ENCODE measurements at places on chromosomes 7 and 10.

- DNase-seq = peak; percentile 56
Measured at GRCh38 chr10:3850999-3851937, 66.3 kb upstream of the KLF6 start.

DNA sequence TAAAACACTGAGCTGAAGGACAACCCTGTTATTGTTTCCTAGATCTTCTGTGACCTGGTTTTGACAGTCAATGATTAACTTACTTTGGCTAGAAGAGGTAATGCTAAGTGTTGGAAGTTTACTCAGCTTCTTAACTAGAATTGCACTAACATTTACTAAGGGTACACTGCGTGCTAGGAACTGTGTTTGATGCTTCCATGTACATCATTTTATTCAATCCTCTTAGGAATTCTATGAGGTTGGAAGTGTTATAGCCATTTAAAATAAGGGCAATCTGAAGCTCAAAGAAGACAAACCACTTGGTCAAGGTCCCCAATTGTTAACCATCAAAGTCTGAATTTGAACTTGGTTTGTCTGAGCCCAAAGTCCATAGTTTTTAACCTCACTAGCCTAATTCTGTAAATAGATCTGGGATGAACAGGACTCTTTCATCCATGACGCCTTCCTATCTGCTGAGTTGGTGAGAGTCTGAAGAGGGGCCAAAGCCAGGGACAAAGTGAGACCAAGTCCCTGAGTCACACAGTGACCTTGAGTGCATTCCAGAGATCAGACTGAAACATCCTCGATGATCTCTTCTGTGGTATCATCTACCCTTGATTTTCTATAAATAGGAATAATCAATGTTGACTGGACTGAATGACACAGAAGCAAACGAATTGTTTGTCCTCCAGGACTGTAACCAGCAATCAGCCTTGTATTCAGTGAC is 29.2 kb upstream of the ZNRF2 start:
- DNase-seq = no peak

DNA sequence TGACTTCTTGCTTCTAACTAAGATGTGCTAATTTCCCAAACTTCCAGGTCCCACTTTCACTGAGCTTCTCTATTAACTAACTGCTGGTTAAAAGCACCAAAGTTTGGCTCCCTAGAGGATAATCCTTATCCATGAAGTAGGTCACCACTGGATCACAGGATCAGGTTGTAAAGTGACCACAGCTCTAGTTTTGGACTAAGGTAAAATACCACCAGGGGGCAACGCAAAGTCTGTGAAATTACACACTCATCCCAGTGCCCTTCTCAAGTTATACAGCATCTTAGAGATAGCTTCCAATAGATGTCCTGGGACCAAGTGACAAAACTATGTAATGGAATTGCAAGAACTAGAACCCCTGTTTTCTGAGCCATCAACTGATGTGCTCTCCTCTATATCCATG is 116.4 kb upstream of the ASAH2 start:
- peak; percentile 5 for DNase-seq

GRCh38 chr10:91088300-91089140 is 131.9 kb upstream of the PCGF5 start:
- DNase-seq = no peak

DNA sequence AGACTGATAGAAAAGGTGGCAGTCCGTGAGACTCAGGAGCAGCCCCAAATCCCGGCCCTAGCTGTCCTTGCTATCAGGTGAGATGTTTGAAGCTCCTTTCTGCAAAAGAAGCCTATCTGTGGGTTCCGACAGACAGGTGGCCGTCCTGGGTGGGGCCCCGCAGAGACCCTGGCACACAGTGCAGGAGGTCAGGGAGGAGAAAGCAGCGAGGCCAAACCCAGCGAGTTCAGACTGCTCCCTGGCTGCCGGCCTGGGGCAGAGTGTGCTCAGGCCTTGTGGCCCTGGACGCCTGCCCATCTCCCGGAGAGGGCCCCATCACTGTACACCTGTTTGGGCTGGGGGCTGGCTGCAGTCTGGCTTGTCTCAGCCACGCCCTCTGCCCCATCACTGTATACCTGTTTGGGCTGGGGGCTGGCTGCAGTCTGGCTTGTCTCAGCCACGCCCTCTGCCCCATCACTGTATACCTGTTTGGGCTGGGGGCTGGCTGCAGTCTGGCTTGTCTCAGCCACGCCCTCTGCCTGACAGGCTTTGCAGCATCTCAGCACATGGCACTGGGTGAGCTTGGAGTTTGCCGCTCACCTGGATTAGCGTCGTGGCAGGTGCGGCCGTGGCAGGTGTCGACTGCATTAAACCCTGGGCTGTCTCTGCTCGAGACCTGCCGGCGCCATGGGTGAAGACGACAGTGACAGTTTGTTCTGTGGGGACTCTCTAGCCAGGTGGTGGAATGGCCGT is 11.8 kb upstream of the PRKAR1B start:
- no peak for DNase-seq

GRCh38 chr7:2641406-2642393 is 9.9 kb downstream of the TTYH3 start:
- no peak for DNase-seq

DNA sequence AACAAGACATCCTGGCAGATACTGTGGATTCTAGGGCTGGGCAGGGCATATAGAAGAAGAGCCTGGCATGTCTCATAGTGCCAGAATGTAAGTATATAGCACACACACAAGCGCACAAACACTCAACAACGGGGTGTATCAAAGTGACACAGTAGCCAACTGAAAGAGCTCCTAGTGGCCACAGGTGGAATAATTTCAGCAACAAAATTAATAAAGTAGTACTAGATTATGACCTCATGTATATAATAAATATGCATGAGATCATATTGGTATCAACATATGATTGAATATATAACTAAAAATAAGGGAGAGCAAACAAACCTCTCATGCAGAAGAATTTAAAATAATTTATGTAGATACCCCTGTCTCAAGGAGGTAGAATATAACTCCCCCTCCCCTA is 72.4 kb upstream of the CXCL12 start:
- no peak for DNase-seq

GRCh38 chr7:116499168-116500077 is at the start of gene CAV2:
TSS of gene CAV2 (plus strand) at chr7:116499738. CDS start at chr7:116499782, 44 bp downstream.
- DNase-seq = peak; percentile 77

DNA sequence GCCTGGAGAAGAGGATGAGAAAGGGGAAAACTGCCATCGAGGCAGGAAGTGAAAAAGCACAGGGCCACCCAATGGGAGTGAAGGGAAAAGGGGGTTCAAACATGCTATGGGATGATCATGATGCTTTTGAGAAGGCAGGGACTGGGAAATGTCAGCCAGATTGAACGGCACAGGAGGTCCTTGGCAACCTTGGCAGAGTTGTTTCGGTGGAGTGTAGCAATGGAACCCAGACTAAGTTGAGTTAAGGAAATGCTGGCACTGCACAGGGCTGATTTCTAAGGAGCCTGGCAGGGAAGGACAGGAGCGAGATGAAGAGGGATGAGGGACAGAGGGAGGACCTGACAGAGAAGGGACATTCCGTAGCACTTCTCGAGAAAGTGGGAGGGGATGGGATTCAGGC is 101.4 kb downstream of the PIP4K2A start:
- DNase-seq = no peak

Measured in keratinocyte (primary cell).